Pons (tissue), 1 donor: ENCODE measurements at places on chromosomes 6 and 20.

DNA sequence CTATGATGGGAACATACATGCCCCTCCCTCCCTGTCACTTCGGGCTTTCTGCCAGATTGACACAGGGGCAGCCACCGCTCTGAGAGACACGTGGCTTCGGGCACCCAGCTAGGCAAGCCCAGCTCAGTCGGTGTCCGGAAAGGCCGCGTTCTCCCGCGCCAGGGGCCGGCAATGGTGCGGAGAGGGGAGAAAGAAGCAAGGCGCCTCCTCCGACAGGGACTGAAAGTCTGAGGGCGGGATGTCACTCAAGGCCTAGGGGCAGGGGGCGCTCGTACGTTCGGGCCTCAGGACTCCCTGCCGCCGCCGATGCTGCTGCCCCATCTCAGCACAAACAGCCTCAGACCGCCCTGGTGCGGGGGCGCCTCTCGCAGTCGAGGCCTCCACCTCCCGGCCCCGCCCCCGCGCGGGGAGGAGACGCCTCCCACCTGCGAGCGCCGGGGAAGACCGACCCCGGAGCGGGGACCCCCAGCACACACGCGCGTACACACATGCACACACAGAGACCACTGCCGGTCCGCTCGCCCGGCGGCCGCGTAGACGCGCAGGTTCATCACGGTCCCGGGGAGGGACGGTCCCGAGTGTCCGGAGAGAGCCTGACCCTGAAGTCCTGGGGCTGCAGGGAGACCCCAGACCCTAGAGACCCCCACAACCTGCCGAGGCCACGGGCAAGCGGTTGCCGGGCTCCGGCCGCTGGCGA is 1.9 kb downstream of the GRM4 start:
- DNase-seq: no peak

GRCh38 chr20:37885593-37886503 is 17.1 kb upstream of the VSTM2L start:
- no peak for DNase-seq

GRCh38 chr6:81718126-81718525 is 34.4 kb downstream of the TENT5A start:
- no peak for DNase-seq

GRCh38 chr6:99512033-99512432 is 3.2 kb downstream of the USP45 start:
- DNase-seq: no peak

DNA sequence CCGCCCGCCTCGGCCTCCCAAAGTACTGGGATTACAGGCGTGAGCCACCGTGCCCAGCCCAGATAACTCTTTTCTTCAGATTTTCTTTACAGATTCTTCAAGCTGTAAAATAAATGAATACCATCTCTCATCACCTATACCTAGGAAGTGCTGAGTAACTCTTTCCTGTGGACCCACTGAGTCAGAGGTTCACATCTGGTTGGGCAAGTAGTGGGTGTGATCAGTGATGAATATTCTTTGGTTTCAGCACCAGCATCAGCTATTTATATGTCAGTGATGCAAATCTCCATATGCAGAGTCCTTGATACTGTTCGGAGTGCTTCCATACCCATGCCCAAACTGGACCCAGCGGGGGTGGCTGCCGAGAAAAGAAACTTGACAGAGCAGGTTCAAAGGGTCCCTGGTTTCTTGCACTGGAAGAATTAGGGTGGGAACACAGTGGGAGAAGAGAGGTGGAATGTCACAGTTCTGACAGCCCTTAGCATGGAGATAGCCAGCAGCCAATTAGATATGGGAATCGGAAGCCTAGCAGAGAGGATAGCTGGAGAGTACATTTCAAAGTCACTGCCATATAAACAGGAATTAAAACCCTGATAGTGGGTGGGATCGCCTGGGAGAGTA is 64.9 kb upstream of the DDR1 start:
- no peak for DNase-seq

DNA sequence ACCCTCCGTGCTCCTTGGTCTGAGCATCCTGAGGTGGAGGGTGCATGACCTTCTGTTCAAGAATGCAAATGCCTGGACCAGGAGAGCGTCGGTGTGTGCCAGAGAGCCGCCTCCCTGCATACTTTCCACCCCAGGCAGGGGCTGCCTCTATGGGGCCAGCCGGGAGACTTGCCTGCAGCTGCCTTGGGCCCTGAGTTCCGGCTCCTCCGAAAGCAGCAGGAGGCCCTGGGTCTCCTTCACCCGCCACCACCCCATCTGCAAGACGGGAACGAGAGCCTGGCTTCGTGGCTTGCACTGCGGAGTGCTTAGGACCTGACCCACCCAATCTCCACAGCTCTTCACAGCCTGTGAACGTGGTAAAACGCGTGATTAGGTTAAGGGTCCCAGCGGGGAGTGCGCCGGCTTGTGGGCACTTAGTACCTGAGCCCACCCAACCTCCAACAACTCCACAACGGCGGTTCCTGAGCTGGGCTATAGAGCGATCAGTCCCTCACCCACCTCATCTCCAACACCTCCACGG is 16.4 kb downstream of the BHLHE23 start:
- DNase-seq: no peak

DNA sequence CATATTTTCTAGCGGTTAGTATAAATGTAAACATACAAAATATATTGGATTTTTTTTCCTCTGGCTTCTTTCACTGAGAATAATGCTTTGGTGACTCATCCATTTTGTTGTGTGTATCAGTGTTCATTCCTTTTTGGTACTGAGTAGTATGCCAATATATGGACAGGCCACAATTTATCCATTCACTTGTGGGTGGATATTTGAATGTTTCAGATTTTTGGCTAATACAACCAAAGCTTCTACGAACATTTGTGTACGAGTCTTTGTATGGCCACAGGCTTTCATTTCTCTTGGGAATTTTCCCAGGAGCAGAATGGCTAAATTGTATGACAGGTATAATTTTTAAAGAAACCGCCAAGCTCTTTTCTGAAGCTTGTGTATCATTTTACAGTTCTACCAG is 677.5 kb downstream of the HDGFL1 start:
- no peak for DNase-seq

DNA sequence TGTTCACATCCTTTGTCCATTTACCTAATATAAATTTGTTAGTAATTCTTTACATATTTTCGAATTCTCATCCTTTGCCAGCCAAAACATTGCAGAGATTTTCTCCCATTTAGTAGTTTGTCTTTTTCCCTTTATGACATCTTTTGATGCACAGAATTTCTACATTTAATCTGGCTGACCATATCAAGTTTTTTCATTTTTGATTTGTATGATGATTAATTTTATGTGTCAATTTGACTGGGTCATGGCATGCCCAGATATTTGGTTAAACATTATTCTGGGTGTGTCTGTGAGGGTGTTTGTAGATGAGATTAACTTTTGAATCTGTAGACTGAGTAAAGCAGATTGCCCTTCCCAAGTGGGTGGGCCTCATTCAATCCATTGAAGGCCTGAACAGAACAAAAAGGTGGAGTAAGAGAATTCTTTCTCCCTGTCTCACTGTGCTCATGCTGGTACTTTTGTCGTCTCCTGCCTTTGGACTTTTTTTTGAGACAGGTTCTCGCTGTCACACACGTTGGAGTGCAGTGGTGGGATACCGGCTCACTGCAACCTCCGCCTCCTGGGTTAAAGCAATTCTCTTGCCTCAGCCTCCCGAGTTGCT is 72.1 kb upstream of the EPB41L1 start:
- DNase-seq: no peak

- DNase-seq: no peak
These were observed 945.7 kb downstream of the KIF16B start for GRCh38 chr20:15627501-15627903.

- no peak for DNase-seq
These were observed at the start of gene SLC16A10 for GRCh38 chr6:111087106-111087835. TSS of gene SLC16A10 (plus strand) at chr6:111087503. CDS start at chr6:111087753, 250 bp downstream.

DNA sequence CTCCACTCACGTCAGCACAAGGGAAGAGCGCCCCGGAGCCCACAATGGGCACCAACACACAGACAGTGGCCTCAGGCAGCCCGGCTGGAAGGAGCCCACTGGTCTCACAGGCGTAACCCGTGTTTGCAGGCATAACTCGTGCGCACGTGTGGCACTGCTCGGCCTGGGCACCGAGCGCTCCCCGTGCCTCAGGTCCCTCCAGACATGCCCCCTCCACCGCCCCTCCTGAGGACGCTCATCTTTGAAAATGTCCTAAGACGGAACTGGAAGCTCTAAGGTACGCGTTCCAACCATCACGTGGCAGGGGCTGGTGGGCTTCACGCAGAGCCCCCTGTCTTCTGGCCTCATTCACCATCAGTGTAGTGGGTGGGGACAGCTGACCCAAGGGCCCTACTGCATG is 44.6 kb downstream of the SSR1 start:
- no peak for DNase-seq

GRCh38 chr20:53023732-53024520 is 51.8 kb downstream of the TSHZ2 start:
- DNase-seq: no peak

- DNase-seq: no peak
These were observed 17.8 kb downstream of the ACTR5 start for GRCh38 chr20:38766071-38766470.

GRCh38 chr6:164276211-164276610 is 861.7 kb downstream of the QKI start:
- DNase-seq: no peak

DNA sequence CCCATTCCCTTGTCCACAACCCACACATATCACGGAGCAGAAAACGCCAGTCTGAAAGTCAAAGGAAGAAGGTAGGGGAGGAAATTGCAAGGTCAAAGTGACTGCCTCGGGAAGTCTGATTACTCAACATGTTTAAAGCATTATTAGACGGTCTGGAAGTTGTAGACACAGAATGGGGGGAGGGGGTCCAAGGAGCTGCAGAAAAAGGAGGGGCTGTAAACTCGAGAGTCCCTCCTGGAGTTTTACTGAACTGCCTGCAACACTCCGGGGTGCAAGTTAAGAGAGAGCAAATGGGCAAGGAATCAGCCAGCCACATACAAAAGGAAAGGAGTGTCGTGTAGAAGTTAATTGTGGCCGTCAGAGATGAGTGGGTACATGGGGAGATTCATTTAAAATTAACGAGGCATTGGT is 417.7 kb upstream of the JARID2 start:
- no peak for DNase-seq

DNA sequence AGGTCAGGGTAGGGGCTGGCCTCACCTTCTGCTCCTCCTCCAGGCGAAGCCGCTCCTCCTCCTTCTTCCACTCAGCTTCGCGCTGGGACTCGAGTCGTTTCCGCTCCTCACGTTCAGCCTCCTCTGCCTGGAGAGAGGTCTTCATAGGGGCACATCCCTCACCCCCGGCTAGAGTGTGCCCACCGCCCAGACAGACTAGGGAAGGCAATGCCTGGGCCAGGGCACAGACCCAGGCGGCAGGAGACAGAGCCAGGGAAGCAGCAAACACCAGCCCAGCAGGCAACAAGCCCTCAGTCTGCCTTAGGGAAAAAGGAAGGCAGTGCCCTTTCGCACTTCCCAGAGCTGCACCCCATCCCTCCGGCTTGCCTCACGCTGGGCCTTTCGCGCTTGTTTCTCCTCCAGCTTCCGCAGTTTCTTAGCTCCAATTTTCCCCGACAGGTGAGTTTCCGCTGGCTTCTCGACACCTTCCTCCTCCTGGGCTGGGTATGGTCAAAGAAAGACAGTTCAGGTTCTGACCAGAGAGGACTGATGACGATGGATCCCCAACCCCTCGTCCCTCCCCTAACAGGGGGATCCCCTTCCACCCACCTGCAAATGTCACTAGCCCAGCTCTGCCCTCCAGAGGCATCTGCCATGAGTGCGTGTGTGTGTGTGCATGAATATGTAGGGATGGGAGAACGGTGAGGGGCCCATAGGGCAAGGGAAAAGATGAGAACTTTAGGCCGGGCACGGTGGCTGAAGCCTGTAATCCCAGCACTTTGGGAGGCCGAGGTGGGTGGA is 4.3 kb downstream of the DDRGK1 start:
- no peak for DNase-seq

GRCh38 chr6:123888771-123889513 is 85.3 kb downstream of the NKAIN2 start:
- DNase-seq: peak; percentile 54
